ENCODE measurements at places on chromosomes 13 and 19.
A peak's percentile ranks its signal among the peaks of the same experiment; 100 is the strongest.

GRCh38 chr13:77338329-77338728 is 11.4 kb upstream of the MYCBP2 start:
- no peak for DNase-seq

DNA sequence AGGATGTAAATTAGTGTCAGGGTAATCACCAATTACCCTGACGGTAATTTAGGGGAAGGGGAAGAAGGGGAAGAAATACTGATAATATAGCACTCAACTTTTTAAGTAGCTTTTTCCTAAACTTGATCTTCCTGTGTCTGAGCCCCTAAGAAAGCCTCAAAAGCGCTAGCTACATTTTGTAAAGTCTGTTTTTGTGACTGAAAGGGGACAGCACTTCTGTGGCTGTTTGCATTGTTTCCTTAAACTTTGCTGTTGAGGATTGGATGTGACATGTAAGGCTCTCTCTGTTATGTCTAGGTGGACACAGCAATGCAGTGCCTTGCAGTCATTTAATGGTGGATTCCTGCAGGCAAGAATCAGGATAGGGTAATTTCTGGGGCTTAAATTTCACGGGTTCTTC is 42.8 kb downstream of the SPATA13 start:
- DNase-seq = no peak

DNA sequence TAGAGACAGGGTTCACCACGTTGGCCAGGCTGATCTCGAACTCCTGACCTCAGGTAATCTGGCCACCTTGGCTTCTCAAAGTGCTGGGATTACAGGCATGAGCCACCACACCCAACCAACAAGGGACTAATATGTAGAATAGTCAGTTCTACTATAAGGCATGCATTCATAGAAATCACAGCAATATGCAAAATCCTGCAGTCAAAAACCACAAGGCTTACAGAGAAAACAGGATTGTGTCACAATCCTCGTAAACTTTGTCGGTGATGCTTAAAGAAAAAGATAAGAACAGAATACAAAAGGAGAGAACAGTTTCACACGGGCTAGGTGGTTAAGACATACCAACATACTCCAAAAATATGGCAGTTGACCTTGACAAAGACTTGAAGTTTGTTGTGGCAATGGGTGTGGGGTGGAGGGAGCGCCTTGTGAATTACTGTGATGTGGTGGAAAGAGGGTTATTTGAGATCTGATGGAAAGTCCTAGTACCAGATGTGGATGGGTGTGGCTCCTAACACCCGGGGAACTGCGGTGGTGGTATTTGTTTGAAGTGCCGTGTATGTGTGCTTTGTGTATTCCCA is 12.4 kb downstream of the NOSIP start:
- no peak for DNase-seq

DNA sequence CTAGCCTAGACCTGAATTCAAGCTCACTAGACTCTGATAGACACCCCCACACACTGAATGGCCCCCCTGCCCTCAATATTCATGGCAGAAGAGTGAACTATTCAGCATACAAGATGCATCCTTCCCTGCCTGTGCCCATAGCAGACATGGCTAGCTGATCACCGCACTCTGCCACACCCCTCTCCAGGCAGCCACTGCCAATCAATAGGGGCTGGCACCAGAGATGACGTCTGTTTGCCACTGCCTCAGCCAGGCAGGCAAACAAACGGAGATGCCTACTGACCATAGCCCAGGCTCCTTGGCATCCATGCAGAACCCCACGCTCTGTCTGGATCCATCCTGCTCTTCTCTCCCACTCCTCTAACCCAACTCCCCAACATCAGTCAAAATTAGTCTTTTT is 13.8 kb upstream of the NPAS1 start:
- DNase-seq = no peak

GRCh38 chr19:33054623-33055022 is 10.1 kb downstream of the RHPN2 start:
- DNase-seq = no peak

- no peak for DNase-seq
These were observed 66.6 kb downstream of the COL4A1 start for GRCh38 chr13:110240352-110240751.

DNA sequence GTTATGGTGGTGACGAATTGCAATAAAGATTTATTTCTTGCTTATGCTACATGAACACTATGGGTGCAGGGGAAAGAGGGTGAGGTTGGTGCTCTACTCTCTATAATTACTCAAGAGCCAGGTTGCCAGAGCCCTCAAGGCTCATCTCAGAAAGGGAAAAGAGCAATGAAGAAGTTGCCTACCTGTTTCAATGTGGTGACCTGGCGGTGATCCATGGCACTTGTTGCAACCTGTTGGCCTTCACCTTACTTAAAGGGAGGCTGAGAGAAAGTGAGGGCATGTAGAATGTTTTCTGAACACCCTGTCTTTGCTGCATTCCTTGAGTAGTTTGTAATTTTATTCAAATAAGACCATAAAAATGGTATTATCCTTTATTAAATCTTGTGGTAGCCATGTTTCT is 394.4 kb downstream of the GPC6 start:
- DNase-seq = no peak

- no peak for DNase-seq
These were observed 63.7 kb upstream of the IPO5 start for GRCh38 chr13:97889803-97890202.

DNA sequence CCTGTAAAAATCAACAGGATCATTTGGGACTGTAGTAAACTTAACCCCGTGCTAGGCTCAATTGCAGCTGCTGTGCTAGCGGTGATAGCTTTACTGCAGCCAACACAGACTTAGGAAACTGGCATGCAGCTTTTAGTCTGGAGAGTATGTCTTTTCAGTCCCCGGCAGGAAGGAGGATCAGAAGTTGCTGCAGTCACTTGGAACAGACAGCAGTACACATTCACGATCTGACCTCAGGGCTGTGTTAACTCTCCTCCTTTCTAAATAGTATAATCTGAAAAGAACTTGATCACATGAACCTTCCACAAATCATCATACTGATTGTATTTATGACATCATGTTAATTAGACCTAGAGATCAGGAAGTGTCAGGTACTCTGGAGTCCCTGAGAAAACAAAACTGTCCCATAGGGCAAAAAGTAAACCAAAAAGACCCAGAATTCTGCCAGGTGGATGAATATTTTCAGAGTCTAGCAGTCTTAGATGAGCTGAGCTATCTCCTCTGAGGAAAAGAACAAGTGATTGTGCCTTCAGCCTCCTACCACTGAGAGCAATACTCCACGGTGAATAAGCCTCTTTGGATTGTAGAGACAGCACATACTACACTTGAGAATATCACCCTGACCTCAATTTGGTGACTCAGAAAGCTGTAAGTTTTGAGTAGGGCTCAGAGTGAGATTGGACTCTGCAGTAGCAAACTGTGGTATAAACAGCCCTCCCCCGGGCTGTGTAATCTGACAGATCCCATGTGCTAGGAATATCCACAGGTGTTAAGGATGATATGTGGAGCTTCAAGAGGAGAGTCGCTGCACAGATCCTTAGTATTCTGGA is 181.0 kb upstream of the GPR12 start:
- no peak for DNase-seq

GRCh38 chr13:107964395-107964794 is 250.9 kb downstream of the LIG4 start:
- DNase-seq = peak; percentile 8
